ENCODE measurements at places on chromosomes 5 and 9.

DNA sequence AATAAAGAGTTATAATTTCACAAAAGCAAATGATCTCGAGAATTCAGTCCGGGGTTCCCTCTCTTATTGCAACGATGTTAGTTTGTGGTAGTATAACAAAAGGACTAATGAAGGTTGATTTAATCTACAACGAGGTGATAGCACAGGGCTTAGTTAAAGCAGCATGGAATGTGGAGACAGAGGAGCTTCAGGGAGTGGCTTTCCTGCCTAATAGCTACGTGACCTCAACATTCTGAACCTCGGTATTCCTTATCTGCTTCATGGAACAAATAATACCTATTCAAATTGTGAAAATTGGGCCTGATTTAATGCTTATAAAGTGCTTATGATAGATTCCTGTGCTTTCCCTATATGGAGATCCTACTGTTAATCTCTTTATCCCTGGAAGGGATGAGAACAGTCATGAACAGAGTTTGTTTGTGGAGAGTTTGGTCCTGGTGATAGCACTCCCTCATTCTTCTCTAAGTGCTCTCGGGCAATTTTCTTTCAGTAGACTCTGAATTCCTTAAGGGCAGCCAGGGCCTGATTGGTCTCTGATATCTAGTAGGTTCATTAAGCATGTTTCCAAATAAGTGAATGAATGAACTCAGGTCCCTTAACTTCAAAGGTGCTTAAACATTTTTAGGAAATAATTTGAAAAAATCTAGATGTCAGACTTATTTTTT is 104.1 kb upstream of the TUT7 start:
- no peak overlapping the region for H3K4me3 ChIP-seq
- no peaks in the 10 kb centered on the region for H3K27me3 ChIP-seq
- no peaks in the 10 kb centered on the region for H3K4me1 ChIP-seq
- no peak overlapping the region for H3K27ac ChIP-seq

DNA sequence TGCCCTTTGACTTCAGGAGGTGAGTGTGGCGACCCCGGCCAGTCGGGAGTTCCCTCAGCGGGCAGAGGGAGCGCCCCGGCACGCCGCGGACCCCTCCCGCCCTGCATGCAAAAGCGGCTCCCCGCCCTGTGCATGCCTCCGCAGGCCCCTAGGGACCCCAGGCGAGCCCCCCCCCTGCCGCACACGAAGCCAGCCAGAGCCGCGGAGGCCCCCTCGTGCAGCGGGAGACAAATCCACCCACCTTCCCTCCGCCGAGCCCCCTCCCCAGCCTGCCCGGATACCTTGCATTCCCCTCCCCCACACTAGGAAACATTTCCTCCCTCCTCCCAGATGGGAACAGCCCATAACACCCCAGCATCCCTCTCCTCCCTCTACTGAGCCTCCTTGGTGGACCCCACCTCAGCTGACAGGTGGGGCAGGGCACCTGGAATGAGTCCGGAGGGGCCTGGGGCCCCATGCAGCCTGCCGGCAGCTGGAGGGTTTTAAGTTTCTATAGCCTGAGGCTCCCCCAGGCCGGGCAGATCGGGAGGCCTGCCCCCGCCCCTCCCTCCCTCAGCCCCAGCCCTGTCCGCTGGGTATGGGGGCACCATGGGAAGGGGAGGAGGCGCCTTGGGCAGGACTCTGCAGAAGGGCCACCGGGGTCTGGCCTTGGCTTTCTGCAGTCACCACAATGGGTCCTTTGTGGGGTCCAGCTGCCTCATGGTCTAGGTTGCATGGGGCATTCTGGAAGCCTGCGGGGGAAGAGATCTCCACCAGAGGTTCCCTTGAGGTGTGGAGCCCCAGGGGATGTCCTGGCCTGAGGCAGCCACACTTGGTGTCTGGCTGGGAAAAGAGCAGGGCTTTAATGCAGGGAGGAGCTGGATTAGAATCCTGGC is 601 bp downstream of the ERGIC1 start:
- no peak overlapping the region for H3K27ac ChIP-seq
- H3K4me1 ChIP-seq: peaks cover 7% of the 10 kb centered on the region
- DNase-seq: peak; percentile 54
- H3K36me3 ChIP-seq: peaks cover 11% of the 10 kb centered on the region
- H3K4me3 ChIP-seq: peak overlapping the region; percentile 90
- no peaks in the 10 kb centered on the region for H3K27me3 ChIP-seq

- H3K27ac ChIP-seq: no peak overlapping the region
- no peaks in the 10 kb centered on the region for H3K4me1 ChIP-seq
- H3K27me3 ChIP-seq: no peaks in the 10 kb centered on the region
Measured at GRCh38 chr5:145803112-145804004, 31.8 kb downstream of the PRELID2 start.

- H3K36me3 ChIP-seq: no peaks in the 10 kb centered on the region
- no peaks in the 10 kb centered on the region for H3K27me3 ChIP-seq
- no peak for DNase-seq
- H3K4me3 ChIP-seq: no peak overlapping the region
- H3K4me1 ChIP-seq: peaks cover 9% of the 10 kb centered on the region
- no peak overlapping the region for H3K27ac ChIP-seq
Measured at GRCh38 chr5:33852319-33852718, 39.5 kb downstream of the ADAMTS12 start.

DNA sequence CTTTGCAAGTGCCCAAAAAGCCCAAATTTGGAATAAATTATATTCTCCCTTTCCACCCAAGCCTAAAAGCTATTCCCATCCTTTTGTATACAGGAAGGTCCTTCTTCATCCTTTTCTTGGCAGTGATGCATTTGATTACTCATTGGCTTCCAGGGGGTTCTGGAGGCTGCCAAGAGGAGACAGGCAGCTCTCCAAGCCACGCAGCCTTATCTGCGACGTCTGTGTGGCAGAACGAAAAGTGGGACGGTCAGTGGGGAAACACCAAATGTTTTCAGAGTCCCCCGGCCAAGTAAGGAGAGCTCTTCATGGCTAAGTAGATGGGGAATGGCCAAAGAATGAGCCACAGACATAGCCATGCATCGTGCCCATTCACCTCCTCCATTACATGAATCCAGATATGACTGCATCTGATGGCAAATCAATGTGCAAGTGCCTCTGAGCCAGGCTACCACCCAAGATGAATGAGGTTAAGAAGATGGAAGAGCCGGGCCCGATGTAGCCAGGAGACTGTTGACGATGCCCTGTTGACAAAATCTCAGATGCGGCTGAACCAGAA is 12.1 kb downstream of the ADAM19 start:
- H3K36me3 ChIP-seq: peaks cover 9% of the 10 kb centered on the region
- no peak overlapping the region for H3K27ac ChIP-seq
- no peaks in the 10 kb centered on the region for H3K4me1 ChIP-seq
- DNase-seq: no peak

GRCh38 chr9:21871256-21871975 is 69.0 kb downstream of the MTAP start:
- peaks cover 15% of the 10 kb centered on the region for H3K36me3 ChIP-seq
- no peaks in the 10 kb centered on the region for H3K27me3 ChIP-seq
- H3K27ac ChIP-seq: no peak overlapping the region
- no peak overlapping the region for H3K4me3 ChIP-seq

- H3K36me3 ChIP-seq: peaks cover 3% of the 10 kb centered on the region
- no peak overlapping the region for H3K27ac ChIP-seq
- no peaks in the 10 kb centered on the region for H3K27me3 ChIP-seq
- H3K4me1 ChIP-seq: no peaks in the 10 kb centered on the region
Measured at GRCh38 chr5:146205499-146206202, 2.2 kb downstream of the RBM27 start.

DNA sequence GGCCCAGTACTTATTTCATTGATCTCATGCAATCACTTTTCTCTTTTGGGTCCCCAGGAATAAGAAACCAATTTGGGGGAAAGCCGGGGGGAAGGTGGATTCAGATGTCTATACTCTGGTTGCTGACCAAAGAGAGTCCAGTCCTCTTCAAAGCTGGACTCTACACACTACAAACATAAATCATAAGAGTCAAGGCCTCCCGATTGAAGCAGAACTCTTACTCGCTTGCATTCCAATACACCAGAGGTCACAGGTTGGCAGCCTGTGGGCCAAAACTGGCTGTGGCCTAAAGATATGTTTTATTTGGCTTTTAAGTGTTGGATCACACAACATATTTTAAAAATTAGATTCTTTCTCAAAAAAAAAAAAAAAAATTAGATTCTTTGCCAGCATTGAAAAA is 311.4 kb upstream of the MSX2 start:
- no peak overlapping the region for H3K27ac ChIP-seq
- no peaks in the 10 kb centered on the region for H3K27me3 ChIP-seq

DNA sequence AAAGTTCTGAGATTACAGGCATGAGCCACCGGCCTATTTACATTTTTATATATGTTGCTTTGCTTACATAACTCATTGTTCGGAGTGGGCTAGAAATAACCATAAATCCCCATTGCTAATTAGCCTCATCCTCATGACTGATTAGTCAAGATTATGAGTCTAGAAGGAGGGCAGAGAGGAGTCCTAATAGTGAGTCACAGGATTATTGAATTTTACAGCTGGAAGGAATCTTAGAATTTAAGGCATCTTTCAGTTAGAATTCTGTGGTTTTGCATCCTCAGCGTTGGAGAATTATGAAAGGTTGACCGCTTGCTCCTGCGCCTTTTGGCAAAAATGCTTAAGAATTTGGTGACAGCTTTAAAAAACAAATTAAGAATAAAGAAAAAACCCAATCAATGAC is 2.6 kb upstream of the PBX3 start:
- no peak overlapping the region for H3K4me3 ChIP-seq
- no peak overlapping the region for H3K27ac ChIP-seq
- DNase-seq: no peak
- peaks cover 4% of the 10 kb centered on the region for H3K4me1 ChIP-seq

DNA sequence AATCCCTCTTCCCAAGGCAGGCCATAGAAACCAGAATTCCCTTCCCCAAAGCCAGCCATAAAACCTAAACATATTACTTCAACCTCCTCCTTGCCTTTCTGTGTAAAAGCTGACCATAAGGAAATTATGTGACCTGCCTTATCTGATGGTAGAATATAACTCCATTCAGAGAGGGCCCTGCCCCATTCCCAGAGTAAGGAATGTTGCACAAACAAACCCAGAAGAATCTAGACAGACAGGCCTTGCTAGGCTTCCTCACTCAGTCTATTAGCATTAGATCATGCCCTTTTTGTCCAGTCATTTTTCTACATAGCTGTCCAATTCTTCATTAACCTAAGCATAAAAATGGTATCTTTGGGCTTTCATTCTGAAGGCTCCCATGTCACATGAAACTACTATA is 17.8 kb upstream of the IFNB1 start:
- H3K36me3 ChIP-seq: no peaks in the 10 kb centered on the region
- no peaks in the 10 kb centered on the region for H3K4me1 ChIP-seq
- no peak overlapping the region for H3K4me3 ChIP-seq
- DNase-seq: no peak
- no peaks in the 10 kb centered on the region for H3K27me3 ChIP-seq

GRCh38 chr5:168298949-168299348 is 7.5 kb downstream of the WWC1 start:
- H3K4me1 ChIP-seq: peaks cover 19% of the 10 kb centered on the region
- H3K4me3 ChIP-seq: no peak overlapping the region
- peaks cover 2% of the 10 kb centered on the region for H3K36me3 ChIP-seq
- DNase-seq: no peak
- no peak overlapping the region for H3K27ac ChIP-seq
- no peaks in the 10 kb centered on the region for H3K27me3 ChIP-seq

- H3K4me1 ChIP-seq: no peaks in the 10 kb centered on the region
- no peaks in the 10 kb centered on the region for H3K36me3 ChIP-seq
- H3K27me3 ChIP-seq: no peaks in the 10 kb centered on the region
- H3K27ac ChIP-seq: no peak overlapping the region
- H3K4me3 ChIP-seq: no peak overlapping the region
Measured at GRCh38 chr9:8382777-8383527, 583.4 kb upstream of the DMAC1 start.

DNA sequence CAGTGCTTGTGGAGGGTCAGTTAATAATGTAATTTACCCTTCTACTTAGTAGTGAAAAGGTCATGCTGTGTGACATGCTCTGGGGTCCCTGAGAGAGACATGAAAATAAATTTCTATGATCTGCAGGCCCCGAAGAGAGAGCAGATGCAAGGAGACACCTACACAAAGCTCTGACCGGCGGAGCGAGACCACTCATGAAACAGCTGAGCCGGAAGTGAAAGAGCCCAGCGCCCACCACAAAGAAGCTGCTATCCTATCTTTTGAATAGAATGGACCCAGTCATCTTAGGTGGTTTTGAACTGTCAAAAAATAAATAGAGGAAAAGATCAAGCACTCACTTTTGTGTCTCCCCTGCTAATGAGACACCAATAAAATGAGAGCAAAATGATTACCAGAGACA is 190.0 kb downstream of the MED10 start:
- no peaks in the 10 kb centered on the region for H3K36me3 ChIP-seq
- H3K4me3 ChIP-seq: no peak overlapping the region
- H3K27ac ChIP-seq: no peak overlapping the region
- no peaks in the 10 kb centered on the region for H3K4me1 ChIP-seq
- H3K27me3 ChIP-seq: no peaks in the 10 kb centered on the region
- DNase-seq: no peak

GRCh38 chr5:43514471-43514815 is 505 bp downstream of the C5orf34 start:
- no peak for DNase-seq
- peaks cover 26% of the 10 kb centered on the region for H3K36me3 ChIP-seq
- no peaks in the 10 kb centered on the region for H3K4me1 ChIP-seq
- peak overlapping the region; percentile 85 for H3K27ac ChIP-seq
- H3K27me3 ChIP-seq: no peaks in the 10 kb centered on the region

DNA sequence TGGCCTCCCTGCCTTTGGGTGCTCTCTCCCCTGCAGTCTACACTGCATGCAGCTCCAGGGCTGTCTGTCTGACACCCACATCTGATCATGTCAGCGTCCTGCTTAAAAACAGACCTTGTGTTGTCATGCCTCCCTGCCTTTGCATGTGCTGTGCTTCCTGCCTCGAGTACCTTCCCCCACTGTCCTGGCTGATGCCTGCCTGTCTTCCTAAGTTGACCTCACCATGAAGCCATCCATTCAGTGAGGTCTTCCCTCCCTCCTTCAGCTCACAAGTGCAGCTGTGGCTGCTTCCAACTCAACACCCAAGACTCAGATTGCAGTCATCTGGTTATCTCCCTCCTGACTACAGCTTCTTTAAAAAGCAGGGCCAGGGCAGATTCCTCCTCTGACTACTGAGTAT is 5.5 kb downstream of the ANGPTL2 start:
- no peaks in the 10 kb centered on the region for H3K36me3 ChIP-seq
- no peak for DNase-seq
- H3K4me3 ChIP-seq: no peak overlapping the region
- H3K27ac ChIP-seq: no peak overlapping the region
- no peaks in the 10 kb centered on the region for H3K27me3 ChIP-seq

- H3K27me3 ChIP-seq: no peaks in the 10 kb centered on the region
- H3K36me3 ChIP-seq: peaks cover 12% of the 10 kb centered on the region
- H3K4me3 ChIP-seq: no peak overlapping the region
- H3K27ac ChIP-seq: no peak overlapping the region
- DNase-seq: no peak
Measured at GRCh38 chr5:81679885-81680284, 71.0 kb downstream of the SSBP2 start.

DNA sequence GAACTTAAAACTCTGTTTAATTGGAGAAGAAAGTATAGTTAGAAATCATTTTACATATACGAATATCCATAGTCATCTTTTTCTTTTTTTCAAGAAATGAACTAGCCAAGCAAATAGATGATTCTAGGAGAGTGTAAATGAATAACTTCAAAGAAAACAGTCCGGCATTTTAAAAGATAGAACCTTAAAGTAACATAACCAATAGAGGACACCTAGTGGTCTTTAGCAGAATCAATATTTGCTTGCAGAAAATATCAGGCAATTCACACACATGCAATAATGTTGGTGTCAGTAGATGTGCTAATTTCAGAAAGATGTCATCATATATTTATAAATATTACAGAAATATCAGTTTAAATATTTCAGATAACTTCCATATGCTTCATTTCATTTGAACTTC is 57.1 kb downstream of the HCN1 start:
- H3K4me3 ChIP-seq: no peak overlapping the region
- H3K27me3 ChIP-seq: no peaks in the 10 kb centered on the region
- no peaks in the 10 kb centered on the region for H3K36me3 ChIP-seq

- peak; percentile 83 for DNase-seq
- no peaks in the 10 kb centered on the region for H3K36me3 ChIP-seq
- H3K27me3 ChIP-seq: peaks cover 25% of the 10 kb centered on the region
- peak within 1 kb of the TSS; percentile 69 for H3K4me3 ChIP-seq
Measured at GRCh38 chr5:10563945-10564837, at the start of gene ANKRD33B. Gene ANKRD33B (plus strand): TSS chr5:10564070. CDS start chr5:10564468, 398 bp downstream.
